H7 (cell line): ENCODE measurements at places on chromosomes 2 and 18. TPM values are rescaled to one million over a fixed set of nuclear protein-coding genes. Genes with fewer than 3 reads are reported as not detected.
A peak's percentile ranks its signal among the peaks of the same experiment; 100 is the strongest.

- no peak for DNase-seq
Observed at GRCh38 chr18:36762074-36762473, 66.7 kb downstream of the TPGS2 start.

DNA sequence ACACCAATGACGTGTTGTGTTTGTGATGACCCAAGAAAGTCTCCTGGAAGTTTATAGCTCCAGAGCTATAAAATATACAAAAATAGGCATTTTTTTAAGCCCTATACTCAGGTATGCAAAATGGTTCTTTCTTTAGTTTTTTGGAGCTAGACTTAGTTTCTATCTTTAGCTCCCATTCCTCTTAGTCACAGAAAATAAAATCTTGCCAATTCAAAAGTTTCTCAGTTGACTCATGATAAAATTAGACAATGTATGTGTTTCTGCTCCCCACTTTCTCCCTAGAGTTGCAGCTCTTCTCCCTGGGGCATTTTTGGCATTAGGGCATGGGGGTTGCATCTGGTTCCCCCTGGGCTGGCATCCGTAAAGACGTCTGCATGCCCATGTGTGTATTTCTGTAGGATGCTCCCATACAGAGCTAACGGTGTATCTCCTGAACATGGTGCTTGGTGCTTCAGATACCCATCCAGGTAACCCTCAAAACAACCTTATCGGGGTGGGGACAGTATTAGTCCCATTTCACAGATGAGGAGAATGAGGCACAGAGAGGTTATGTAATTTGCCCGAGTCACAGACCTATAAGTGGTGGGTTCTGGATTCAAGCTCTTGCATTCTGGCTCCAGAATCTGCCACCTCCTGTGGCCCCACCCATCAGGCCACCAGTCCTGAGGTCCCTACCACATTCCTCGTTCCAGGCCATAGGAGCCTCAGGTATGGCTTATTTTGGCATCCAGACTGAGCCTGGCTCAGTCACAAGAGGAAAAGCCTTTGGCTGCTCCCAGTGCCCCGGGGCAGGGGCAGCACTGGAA, 43.1 kb upstream of the ASAP2 start:
- DNase-seq: no peak

DNA sequence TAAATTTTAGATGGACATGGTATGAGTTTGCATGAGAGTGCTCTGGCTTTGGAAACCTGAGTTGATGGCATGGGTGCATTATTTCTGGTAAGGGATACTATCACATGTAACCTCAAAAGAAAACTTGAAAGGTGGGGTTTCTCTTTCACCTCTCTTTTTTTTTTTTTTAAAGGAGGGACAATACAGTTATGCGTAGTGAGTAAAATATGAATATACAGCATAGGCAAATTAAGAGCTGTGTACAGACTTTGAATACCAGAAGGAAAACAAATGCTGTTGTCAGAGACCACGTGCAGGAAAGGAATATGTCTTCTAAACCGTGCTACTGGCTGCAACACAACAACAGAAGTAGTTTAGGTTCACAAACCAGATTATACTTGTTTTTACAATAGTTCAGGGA, 82.1 kb downstream of the MAP4K4 start:
- DNase-seq: no peak

DNA sequence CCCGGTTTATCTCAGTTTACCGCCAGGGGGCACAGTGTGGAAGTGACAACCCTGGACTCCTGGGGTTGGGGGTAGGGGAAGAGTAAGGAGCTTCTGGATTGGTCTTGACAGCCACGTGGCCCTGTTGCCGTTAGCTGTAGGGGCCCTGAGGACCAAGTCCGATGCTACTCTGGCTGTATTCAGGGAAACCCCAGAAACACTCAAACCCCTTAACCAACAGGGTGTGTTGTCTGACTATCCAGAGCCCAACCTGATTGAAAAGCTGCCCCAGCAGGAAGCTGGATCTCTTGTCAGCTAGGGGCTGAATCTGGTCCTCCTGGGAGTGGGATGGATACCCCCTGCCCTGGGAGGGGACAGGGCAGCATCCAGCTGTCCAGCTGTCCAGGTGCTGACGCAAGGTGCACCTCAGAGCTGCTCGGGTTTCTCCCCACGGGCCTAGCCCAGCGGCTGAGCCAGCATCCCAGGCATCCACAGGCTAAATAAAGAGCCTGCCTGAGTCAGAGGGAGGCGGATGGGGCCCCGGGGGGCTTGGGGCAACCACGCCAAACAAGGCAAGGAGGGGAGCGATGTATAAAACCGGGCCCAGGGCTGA, 3.1 kb upstream of the GMPPA start:
- peak; percentile 96 for DNase-seq

GRCh38 chr18:45951016-45951714, 16.0 kb downstream of the EPG5 start:
- no peak for DNase-seq

DNA sequence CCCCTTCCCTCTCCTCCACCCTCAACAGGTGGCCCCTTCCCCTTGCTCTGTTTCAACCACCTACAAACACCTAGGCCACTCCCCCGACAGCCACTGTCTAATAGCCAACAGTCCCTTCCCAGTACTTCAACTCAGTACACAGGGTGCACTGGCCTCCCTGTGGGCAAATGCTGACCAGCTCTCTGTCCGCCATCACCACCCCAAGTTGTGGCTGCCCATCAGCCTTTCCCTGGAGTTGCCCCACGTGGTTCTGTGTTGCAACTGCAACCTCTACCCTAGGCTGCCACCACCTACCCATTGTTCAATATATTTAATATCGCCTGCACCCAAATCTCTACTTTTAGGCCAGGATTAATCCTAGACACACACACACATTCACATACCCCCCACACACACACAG, 173.5 kb downstream of the MREG start:
- DNase-seq: peak; percentile 45

- DNase-seq: no peak
Observed at GRCh38 chr2:23859983-23860382, 66.9 kb downstream of the ATAD2B start.

DNA sequence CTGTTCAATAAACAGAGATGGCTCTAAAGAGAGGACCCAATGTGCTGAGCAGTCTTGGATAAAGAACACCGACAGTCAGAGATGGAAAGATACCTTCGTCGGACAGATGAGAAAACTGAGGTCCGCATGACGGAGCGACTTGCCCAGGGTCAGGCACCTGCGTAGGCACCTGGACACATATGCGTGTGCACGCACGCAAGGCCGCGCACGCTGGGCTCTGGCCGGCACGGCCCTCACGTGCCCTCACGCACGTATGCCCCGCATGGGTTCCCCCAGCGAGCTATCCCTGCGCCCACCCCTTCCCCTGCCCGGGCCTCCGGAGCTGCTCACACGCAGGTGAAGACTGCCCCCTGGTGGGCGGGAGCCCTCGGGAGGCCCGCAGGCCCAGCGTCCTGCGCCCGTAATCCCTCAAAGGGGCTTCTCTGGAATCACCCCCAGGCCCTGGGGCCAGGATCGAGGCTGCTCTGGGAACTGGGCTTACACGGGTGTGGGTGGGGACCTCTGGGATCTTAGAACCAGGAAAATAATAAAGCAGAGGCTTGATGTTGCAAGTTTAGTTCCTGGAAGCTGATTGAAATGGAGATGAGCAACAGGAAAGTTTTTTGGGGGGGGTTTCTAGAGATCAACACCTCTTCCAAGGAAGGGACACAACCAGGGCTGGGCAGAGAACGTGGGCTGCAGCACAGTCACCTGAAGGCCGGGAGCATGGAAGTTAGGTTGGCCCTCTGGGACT, 246.3 kb downstream of the TNS1 start:
- peak; percentile 97 for DNase-seq

- peak; percentile 44 for DNase-seq
Observed at GRCh38 chr2:40244675-40245074, 207.2 kb downstream of the SLC8A1 start.

DNA sequence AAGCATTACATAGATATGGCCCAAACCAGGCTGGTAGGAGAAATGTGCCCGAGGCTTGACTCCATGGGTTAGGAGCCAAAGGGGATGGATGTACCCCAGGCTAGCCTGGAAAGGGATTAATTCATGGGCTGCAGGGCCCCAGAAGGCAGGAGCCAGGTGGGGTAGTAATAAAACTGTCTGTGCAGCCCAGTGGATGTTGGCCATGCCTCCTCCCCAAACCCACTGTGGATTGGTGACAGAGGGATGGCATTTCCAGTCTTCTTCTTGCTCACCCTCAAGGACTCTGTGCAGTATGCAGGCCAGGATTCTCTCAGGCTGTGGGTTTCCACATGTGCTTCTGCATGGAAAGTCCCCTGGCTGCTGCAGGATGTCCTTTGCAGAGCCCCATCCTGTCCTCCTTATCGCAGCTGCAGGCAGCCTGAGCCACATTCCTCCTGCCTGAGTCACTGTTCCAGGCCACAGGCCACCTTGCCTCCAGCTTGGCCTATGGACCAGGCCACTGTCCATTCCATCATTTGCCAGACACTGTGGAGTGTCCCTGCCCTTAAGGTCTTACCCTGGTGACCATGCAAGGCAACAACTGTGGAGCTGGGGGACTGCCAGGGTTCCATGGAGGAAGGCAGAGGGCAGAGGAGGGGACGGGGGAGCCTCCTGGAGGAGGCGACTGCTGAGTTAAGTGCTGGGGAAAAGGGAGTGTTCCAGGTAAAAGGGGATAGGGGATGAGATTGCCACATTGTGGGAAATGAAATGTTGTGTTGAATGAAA, 38.9 kb downstream of the INO80C start:
- DNase-seq: peak; percentile 22

DNA sequence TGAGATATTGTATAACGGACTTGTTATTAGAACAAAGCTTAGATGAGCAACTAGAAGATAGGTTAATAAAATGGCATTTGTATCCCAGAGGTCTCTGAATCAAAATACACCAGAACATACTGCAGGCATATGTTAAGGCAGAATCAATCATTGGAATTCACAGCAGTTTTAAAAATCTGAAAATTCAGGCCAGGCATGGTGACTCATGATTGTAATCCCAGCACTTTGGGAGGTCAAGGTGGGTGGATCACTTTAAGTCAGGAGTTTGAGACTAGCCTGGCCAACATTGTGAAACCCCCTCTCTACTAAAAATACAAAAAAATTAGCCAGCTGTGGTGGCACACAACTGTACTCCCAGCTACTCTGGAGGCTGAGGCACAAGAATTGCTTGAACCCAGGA, 405.2 kb downstream of the ZEB2 start:
- no peak for DNase-seq

DNA sequence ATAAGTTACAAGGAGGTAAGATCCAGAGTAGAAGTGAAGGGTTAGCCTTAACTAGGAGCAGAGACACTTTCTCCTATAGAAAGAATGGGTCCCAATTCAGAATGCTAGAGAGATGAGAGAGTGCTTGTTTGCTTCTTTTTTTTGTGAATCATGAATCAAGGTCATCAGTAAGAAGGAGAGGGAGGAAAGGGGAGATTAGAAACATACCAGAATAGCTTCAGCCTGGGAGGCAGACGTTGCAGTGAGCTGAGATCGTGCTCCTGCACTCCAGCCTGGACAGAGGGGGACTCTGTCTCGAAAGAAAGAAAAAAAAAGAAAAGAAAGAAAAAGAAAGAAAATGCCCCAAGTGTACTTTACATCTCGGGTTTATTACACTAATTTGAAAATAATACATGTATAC, 55.8 kb upstream of the SLC35F5 start:
- no peak for DNase-seq

- peak; percentile 2 for DNase-seq
Observed at GRCh38 chr2:225400060-225400511, 576 bp downstream of the NYAP2 start.

GRCh38 chr2:42438685-42439084, 55.1 kb downstream of the KCNG3 start:
- no peak for DNase-seq

- DNase-seq: peak; percentile 23
Observed at GRCh38 chr2:118089139-118089800, 999 bp downstream of the INSIG2 start.

- DNase-seq: no peak
Observed at GRCh38 chr2:20501974-20502373, 55.1 kb downstream of the RHOB start.

Gene ALPG
- 0.21 and 0.89 TPM in 2 replicates for total RNA-seq

Gene ASAP2
- 5.2 TPM in 2 replicates for total RNA-seq

Gene IL1RN
- not detected in 2 replicates for total RNA-seq

Gene CCDC121
- total RNA-seq: 2.3 and 3.1 TPM in 2 replicates

Gene ZNF396
- total RNA-seq: 1.4 and 2.0 TPM in 2 replicates

Gene TRIB2
- 70.4 and 77.3 TPM in 2 replicates for total RNA-seq

Gene BOK
- 59.5 and 61.6 TPM in 2 replicates for total RNA-seq
